Spinal cord (tissue), 10 donors: ENCODE measurements at places on chromosomes 11 and 22.

DNA sequence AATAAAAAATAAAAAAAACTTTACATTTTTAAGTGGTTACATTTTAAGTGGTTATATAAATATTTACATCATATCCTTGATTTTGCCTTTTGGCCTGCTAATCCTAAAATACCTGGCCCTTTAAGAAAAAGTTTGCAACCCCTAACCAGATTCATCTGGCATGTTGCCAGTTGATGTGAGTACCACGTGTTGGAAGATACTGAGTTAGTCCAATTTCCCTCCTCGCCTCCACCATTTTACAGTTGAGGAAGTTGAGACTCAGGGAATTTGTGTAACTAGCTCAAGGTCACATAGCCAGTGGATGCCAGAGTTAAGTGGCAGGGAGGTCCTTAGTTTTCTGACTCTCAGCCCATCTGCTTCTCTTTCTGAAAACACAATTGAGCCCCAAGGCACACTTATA lies 5.1 kb downstream of the ELF5 start:
- DNase-seq: no peak

- DNase-seq: no peak
Measured at GRCh38 chr11:87405356-87405755, 367.6 kb downstream of the TMEM135 start.

DNA sequence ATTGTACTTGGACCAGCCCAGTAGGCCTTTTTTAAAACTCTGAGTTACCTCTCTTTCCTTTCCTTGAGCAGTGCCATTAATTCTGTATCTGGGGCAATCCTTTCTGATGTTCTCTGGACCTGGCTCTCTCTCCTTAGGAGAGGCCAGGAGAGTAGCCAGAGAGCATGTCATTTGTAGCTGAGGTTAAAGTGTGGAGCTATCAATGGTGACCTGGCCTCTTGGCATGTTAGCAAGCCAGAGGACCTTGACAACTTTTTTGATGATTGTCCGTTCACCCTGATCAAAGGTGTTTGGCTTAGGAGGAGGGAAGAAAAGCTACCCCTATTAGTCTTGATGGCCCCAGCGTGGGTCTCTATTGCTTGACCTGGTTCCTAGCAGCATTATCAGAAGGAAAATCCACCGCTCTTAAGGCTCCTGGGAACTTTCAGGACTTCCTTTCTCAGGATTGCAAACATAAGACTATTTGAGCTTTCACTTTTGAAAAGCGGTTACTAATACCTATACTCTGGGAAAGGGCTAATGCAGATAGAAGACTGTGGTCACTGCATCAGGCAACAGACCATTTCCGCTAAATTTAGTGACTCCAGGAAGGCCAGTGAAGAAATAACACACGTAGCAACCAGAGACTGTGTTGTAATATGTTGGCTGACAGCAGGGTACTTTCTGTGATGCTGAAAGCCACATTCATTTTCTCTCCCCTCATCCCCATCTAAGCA lies 18.2 kb downstream of the LIMK2 start:
- no peak for DNase-seq

- DNase-seq: no peak
Measured at GRCh38 chr22:19823902-19824211, 30.8 kb downstream of the GNB1L start.

GRCh38 chr11:130728185-130729180 lies 187.8 kb downstream of the SNX19 start:
- no peak for DNase-seq

DNA sequence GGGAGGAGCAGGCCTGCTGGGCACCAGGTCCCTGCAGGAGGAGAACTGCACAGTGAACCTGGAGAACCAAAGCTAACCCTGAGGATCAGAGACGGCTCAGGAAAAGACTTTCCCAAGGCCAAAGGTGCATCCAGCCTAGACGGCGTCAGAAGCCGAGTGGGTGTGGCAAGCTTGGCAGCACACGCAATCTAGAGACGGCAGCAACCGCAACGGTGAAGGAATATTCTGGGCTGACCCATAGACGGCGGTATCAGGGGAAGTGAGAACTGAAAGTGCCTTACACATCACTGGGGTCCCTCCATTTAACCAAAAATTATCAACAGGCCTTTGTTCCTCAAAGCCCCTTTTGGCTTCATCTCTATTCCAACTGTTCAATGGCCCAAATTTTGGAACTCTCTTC lies 26.2 kb downstream of the SPATA19 start:
- no peak for DNase-seq

GRCh38 chr11:116209255-116209654 lies 563.5 kb downstream of the BUD13 start:
- DNase-seq: no peak
